GM19239 (cell line): ENCODE measurements at places on chromosomes 6 and 20.

DNA sequence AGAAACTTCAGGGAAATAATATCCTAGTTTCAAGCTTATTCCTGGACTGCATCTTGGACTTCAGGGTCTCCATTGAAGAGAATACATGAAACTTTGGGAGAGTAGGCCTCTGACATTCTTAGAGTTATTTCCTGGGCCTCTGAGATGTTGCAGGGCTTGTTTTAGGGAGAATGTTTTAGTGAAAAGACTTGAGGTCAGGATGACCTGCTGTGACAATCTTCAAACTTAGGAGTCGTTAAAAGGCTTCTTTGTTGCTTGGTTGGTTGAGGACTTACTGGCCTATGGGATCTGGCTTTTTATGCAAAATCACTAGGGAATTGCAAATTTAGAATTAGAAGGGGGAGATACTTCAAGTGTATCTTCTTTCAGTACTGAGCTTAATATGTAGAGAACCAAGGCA is 613.2 kb upstream of the FLRT3 start:
- DNase-seq: no peak

DNA sequence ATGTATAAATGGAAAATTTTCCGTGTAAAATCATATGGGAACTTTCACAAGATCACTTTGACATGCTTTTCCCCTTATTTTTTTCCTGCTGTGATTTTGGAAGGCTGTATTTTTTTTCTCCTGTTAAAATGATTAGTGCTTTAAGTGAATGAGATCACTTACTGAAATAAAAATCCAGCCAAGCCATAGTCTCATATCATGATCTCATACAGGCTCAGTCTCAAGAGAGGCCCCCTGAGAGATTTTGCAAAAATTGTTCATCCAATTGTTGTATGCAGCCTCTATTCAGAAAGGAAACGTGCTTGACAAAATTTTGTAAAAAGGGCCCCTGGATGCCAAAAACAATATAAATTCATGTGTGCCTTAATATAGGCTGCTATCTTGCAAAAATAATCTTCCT is 528.2 kb downstream of the HDGFL1 start:
- DNase-seq: no peak

DNA sequence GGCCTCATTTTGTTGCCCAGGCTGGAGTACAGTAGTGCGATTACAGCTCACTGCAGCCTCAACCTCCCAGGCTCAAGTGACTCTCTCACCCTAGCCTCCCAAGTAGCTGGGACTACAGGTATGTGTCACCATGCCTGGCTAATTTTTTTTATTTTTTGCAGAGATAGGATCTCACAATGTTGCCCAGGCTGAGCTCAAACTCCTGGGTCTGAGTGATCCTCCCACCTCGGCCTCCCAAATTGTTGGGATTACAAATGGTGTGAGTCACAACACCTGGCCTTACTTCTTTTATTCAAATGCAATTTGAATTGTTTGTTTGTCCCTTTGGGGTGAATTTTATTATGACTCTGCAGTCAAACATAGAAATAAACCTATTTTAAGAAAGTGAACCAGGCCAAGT is 131.7 kb upstream of the SLC22A16 start:
- no peak for DNase-seq

GRCh38 chr20:56418385-56418861 is 6.4 kb downstream of the CASS4 start:
- no peak for DNase-seq

DNA sequence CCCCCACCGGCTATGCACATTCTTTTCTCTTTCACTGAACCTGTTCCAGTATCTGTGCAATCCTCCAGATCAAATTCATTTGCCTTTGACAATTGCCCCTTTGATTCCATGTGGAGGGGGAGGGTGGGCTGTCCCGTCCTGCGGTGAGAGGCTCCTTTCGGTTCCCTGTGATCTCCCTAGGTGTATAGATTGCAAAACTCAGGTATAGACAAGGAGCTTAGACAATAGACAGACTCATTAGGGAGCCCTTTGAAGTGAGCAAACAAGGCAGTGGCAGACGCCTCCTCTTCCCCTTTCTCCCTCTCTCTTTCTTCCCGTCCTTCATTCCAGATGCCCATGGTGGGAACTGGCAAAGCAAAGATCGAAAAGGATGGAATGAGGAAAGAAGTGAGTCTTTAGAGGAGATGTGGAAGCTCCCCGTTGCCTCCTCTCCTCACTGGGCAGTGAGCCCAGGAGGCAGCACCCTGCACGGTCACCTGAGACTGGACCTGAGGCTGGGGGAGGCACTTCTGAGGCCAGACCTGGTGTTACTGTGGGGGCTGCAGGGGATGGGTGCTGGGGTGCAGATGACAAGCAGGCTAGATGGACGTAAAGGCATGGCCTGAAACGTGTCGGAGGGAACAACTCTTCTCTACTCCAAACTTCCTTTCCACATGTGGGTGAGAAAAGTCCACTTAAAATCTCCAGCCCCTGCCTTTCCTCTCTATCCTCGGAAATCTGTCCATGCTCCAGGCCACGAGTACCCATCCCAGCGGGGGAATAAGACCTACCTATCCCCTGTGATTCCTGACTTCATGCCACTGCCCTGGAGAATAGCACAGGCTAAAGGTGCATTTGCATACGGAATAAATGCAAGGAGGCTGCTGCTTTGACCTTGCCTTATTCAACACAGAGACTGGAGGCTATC is 256.6 kb upstream of the FOXQ1 start:
- DNase-seq: no peak

GRCh38 chr6:71321314-71321713 is 32.7 kb downstream of the OGFRL1 start:
- no peak for DNase-seq

- DNase-seq: no peak
Measured at GRCh38 chr20:39117491-39117890, 155.3 kb downstream of the DHX35 start.

GRCh38 chr6:2547355-2547754 is 203.4 kb downstream of the MYLK4 start:
- no peak for DNase-seq

GRCh38 chr6:20868397-20869096 is 334.3 kb downstream of the CDKAL1 start:
- DNase-seq: no peak

GRCh38 chr6:68226460-68226859 is 408.6 kb upstream of the ADGRB3 start:
- DNase-seq: no peak

DNA sequence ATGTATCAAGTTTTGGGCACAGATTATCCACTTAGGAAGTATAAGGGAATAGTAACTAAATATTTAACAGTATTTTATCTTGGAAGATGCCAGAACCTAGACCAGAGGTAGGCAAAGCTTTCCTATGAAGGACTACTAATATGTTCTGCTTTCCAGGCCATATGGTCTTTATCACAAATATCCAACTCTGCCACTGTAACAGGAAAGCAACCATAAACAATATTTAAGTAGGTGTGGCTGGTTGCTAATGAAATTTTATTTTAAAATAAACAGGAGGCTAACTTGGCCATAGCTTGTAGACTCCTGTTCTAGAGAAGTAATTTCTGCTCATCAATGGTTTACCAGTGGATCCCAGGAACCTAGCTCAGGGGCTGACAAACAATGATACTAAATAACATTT is 39.4 kb downstream of the NOL7 start:
- DNase-seq: no peak

DNA sequence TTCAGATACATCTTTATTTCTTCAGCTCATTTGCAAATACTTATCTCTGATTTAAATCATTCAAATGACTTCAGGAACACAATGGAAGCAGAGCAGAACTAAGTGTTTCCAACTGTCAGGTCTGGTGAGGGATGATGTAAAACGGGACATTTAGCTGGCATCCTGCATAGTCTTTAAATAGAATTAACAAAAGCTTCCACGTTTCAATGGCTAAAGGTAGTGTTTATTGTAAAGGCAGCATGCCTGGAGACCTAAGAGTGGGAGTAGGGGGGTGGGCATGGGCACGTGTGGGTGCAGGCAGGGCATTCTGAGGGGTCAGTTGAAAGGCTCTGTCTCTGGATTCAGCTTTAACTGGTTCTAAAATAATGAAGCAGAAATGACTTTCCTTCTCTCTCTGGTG is 174.9 kb downstream of the PLCB1 start:
- DNase-seq: no peak

DNA sequence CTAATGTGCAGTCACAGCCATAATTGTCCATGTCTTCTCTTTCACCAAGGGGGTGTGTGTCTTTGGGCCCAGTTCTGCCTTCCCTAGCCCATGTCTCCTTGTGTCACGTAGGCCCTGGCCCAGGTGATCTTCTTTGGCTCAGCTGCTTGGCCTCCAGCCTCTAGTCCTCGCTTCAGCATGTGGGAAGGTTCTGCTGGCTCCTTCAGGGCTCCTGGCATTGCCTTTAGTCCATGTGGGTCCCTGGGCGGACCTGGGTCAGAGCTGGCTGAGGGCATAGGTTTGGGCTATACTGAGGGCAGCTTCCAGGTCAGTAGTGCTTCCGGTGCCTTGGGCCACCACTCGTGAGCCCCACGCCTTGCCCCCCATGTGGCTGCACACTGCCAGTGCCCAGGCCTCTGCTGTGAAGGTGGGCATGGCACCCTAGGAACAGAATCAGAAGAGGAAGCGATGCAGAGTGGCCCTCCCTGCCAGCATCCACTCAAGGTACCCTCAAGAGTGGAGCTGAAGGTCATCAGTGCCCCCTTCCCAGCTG is 12.8 kb downstream of the AARS2 start:
- DNase-seq: no peak

DNA sequence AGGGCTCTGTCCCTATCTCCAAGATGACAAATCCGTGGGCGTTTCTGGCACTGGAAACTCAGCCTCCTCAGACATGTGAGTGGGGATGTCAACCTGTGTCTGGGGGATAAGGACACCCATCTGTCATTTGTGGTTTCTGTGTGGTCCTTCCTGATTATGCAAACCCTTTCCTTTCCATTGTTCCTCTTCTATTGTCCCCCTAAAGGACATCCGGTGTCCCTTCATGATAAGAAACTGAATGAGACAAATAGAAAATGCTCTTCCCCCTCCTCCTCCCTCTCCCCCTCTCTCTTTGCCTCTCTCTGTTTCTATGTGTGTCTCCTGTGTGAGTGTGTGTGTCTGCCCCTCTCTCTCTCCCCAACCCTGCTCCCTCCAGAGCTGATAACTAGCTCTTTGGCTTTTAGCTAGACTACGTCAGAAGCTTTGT is 11.5 kb upstream of the GLP1R start:
- DNase-seq: no peak

- DNase-seq: peak; percentile 14
Measured at GRCh38 chr6:131368198-131368911, 204.7 kb upstream of the ARG1 start.
